EL (cell line): ENCODE measurements at places on chromosomes 13 and 19.
A peak's percentile ranks its signal among the peaks of the same experiment; 100 is the strongest.

- no peak for DNase-seq
Observed at GRCh38 chr13:20482275-20482761, 43.3 kb downstream of the CRYL1 start.

DNA sequence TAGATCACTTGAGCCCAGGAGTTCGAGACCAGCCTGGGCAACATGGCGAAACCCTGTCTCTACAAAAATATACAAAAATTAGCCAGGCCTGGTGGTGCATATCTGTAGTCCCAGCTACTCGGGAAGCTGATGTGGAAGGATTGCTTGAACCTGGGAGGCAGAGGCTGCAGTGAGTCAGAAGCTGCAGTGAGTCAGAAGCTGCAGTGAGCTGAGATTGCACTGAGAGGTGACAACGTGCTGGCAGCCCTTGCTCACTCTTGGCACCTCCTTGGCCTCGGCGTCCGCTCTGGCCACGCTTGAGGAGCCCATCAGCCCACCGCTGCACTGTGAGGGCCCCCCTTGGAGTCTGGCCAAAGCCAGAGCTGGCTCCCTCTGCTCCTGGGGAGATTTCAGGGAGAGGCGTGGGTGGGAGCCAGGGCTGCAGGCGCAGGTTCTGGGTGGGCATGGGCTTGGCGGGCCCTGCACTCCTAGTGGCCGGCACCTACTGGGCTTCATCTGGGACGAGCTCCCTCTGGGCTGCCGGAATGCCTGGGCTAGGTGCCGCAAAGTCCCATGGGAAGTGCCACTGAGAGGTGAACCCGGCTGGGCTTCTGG lies 39.5 kb upstream of the RPL21 start:
- peak; percentile 84 for DNase-seq

DNA sequence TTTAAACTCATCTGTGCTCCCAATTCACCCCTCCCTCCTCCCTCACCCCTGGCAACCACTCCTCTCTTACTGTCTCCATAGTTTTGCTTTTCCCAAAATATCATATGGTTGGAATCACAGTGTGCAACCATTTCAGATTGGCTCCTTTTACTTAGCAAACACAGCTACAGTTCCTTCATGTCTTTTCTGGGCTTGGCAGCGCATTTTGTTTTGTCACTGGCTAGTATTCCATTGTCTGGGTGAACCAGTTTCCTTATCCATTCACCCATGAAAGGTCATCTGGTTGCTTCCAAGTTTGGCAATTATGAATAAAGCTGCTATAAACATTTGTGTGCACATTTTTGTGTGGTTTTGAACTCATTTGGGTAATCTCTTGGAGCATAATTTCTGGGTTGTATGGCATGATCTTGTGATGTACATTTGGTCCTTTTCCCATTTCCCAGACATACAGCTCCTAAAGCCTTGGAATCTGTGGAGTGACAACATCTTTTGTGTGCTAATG lies 23.9 kb upstream of the GAS6 start:
- no peak for DNase-seq

DNA sequence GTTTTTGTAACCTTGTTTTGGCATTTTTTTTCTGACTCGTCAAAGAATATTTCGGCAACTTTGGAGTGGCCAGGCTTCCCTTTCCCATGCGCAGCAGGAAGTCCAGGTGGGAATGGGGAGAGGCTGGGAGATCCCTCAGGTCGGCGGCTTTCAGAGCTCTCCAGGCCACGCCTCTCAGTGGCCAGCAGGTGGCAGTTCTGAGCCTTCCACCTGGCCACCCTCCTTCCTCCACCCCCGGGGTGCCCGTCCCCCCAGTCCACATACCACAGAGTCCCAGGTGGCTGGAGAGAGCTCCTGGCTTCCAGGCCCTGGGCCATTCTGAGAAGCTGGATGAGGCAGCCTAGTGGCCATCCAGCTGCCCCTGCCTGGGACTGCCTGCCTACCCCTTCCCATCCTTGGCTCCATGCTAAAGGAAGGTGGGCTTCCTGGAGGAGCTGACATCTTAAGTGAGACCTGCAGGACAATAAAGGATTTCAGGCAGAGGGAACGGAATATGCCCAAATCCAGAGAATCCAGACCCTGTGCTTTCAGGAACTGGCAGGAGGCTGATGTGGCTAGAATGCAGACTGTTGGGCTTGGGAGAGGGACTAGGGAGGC lies 46.3 kb downstream of the CCNE1 start:
- DNase-seq: no peak

GRCh38 chr13:69264362-69265334 lies 843.0 kb upstream of the ATXN8OS start:
- no peak for DNase-seq

- DNase-seq: peak; percentile 72
Observed at GRCh38 chr19:34155686-34156085, 16.6 kb upstream of the LSM14A start.

DNA sequence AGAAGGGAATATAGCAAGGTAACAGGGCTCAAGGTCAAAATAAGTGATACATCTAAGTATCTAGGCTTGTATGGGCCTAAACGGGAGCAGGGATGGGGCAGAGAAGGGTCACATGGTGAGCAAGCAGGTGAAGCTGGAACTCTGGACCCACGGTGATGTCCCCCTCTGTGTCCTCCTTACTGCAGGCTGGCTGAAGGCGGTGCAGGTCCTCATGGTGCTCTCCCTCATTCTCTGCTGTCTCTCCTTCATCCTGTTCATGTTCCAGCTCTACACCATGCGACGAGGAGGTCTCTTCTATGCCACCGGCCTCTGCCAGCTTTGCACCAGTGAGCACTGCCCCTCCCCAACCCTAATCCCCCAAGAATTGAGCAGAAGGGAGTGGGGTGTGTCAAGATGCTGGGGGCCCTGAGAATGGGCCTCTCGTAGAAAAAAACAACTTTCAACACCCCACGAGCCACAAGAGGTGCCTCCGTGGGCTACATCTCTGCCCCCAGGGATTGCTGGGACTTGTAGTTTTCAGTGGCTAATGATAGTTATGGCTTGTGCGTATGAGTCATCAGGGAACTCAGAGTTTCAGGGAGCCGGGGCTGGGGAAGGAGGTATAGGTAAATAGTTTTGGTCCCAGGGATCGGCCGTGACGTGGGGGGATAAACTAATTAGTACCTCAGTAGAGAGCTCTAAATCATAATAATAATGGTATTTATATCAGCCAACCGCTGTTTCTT lies 4.0 kb downstream of the EMP3 start:
- DNase-seq: peak; percentile 59

GRCh38 chr13:107803822-107804495 lies 411.4 kb downstream of the LIG4 start:
- DNase-seq: no peak

DNA sequence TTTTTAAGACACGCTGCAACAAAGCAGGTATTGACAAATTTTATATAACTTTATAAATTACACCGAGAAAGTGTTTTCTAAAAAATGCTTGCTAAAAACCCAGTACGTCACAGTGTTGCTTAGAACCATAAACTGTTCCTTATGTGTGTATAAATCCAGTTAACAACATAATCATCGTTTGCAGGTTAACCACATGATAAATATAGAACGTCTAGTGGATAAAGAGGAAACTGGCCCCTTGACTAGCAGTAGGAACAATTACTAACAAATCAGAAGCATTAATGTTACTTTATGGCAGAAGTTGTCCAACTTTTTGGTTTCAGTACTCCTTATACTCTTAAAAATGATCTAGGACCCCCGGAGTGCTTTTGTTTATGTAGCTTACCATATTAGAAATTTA lies 1.2 kb downstream of the BRCA2 start:
- peak; percentile 4 for DNase-seq

DNA sequence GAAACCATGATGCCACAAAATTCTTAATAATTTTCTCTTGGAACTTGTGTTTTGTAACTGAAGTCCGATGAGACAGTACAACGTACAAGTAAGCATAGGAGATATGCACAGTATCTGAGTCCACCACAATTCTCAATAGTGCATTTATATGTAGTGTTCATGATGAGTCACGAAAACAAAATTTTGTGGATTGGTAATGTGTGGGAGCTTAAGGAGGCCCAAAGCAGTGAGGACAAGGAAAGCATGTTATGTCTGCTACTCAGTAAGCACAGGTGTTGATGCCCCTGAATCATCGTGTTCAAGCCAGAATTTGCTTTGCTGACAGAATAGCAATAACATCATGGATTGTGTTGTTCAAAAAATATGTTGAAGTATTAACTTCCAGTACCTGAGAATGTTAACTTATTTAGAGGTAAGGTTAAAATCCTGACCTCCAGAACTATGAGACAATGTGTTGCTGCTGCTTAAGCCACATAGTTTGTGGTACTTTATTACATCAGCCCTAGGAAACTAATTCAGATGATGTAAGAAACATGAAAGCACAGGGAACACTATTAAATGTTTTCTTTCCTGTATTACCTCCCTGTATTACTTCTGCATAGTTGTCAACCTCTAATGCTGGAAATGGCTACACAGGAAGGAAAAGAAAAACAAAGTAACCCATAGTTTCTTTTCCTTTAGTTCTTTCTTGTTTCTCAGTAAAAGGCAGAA lies 201.3 kb downstream of the SLITRK6 start:
- no peak for DNase-seq

- DNase-seq: no peak
Observed at GRCh38 chr13:76609643-76610042, 276.6 kb downstream of the KCTD12 start.
